Stimulated activated CD4-positive, alpha-beta T cell treated with anti-CD3 and anti-CD28 coated beads, Interleukin-2, amount 100 ng/mL, for 24 hours (primary cell): ENCODE measurements at places on chromosomes 3 and 15.
A peak's percentile ranks its signal among the peaks of the same experiment; 100 is the strongest.

GRCh38 chr15:45184562-45185041 lies 3.2 kb downstream of the SHF start:
- DNase-seq, result no peak

- no peak for DNase-seq
These were observed 18.5 kb downstream of the GRAMD2A start for GRCh38 chr15:72178976-72179585.

DNA sequence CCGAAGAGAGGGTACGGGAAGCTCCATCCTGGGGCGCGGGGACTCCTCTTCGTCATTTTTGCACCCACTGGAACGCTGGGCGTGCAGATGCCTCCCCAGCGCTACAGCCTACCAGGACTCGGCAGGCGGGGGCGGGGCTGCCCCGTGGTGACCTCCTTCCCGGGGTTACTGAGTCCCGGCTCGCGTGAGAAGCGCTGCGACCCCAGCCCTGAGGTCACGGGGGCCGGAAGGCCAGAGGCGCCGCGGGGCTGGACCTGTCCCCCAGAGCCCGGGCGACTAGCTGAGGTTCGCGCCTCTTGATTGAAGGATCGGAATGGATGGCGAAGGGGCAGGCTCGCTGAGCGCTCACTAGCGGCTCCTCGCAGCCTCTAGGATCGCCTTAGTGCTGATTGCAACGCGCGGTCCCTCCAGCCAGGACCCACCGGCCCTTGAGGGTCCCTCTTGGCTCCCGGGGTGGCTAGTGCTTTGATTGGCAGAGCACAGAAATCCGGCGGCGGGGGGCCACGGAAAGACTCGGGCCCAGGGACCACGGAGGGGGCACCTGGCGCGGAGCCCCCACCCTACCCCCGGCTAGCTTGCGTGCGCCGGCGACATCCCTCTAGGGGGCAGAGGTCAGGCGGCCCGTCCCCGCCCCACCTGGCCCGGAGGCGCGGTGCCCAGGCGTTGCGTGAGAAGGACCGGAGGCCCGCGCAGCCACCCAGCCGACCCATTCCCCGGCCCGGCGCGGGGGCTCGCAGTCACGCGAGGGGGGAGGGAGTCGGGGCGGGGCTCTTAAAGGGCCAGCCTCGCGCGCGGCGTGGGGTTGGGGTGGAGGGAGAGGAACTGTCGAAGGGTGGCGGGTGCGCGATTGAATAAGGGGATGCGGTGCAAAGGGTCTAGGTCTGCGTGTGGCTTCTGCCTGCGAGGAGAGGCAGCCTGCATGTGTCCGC lies 781 bp upstream of the CYP1A1 start:
- peak; percentile 72 for DNase-seq

DNA sequence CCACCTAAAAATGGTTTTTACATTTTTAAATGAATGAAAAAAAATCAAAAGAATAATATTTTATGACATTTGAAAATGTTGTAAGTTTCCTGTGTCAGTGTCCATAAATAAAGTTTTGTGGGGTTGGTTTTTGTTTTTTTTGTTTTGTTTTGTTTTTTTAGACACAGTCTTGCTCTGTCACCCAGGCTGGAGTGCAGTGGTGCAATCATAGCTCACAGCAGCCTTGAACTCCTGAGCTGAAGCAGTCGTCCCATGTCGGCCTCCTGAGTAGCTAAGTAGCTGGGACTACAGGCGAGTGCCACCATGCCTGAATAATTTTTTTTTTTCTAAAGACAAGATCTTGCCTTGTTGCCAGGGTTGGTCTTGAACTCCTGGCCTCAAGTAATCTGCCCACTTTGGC lies 2.8 kb upstream of the GLB1 start:
- no peak for DNase-seq

DNA sequence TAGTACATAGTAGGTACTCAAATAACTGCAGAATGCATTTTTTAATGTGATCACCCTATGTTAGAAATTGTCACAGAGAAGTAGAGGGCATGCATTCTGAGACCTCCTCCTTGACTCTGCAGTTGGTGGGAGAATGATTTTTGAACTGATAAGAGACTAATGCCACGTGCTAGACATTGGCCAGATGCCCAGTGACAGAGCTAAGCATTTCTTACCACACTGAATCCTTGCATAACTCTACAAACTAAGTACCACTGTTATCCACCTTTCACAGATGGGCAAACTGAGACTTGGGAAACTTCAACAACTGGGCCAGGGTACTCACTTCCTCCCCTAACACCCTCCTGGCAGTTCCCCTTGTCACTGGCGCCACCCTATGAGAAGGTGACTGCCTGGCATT lies 33.5 kb upstream of the SPATA12 start:
- DNase-seq, result no peak

DNA sequence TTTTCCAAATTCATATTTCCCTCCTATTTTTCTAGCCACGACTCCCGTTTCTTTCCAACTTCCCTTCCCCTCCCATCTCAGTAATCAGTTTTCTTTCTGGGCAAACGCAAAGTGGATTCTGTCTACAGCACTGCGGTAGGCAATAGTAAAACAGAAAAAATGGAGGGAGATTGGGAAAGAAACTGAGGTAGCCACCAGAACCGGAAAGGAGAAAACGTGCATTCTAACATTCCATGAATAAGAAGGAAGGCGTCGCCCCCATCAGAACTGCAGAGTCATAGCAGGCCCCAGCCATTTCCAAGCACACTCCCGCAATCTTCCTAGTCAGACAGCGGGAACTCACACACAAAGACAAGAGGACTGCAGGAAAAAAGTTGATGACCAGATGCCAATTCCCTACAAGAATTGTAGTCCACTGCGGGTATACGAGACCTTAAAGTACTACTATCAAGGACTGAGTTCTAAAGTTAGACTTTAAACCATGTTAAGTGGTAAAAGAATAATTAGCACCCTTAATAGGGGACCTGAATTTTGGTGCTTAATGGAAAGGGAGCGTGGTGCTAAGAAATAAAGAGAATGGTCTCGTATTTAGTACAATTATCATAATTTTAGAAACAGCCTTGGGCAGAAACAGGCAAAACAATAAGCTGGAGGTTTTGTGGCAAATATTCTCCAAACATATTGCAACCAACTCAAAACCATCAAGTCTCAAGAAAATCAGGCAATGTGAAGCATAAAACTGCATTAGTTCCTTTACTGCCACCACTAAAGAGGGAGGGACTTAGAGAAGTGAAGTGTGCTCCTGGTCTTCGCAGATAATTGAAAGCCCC lies 1.4 kb downstream of the PFN2 start:
- DNase-seq, result no peak

DNA sequence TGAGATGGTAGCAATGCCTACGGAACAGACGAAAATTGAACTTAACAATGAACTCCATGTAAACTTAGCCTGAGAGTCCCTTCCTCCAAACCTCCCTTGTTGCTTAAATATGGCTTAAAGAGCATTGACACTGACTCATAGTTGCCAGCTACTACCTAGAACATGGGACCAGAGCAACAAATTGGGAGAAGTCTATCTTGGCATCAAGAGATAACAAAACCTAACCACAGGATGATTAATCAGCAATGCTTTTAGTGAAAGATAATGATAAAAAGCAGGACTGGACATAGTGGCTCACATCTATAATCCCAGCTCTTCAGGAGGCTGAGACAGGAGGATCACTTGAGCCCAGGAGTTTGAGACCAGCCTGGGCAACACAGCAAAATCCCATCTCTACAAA lies 117.8 kb upstream of the MNS1 start:
- DNase-seq, result no peak

- DNase-seq, result no peak
These were observed 243.4 kb downstream of the DTWD1 start for GRCh38 chr15:49864251-49864650.

DNA sequence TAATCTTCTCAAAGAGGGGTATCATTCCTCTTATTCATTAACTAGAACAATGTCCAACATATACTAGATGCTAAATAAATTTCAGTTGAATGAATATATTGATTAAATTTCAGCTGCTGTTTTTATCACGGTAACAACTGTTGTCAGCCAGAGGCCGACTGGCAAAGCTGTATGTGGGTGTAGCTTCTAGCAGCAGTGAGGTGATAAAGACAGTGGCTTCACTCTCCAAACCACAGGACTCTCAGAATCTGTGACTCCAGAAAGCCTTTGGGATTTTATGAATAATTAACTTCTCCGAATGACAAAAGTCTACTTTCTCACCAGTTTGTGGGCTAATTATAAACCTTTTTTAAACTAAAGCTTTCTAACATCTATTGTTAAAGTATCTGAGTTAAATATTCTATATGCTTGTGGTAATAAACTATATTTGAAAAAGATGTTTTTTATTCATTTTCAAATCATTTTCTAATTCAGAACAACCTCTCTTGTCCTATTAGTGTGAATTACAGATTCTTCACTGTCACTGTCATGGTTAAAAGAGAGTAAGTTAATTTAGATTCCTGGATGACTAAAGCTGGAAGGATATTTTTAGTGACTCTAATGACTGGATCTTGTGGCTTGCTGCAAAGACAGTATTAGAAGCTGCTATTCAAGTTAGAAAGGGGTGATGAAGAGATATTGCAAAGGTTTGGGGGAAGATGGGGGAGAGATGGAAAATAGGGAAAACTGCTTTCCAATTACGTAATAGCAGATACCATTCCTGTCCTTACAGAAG lies 796.4 kb upstream of the ARPP21 start:
- DNase-seq, result no peak

DNA sequence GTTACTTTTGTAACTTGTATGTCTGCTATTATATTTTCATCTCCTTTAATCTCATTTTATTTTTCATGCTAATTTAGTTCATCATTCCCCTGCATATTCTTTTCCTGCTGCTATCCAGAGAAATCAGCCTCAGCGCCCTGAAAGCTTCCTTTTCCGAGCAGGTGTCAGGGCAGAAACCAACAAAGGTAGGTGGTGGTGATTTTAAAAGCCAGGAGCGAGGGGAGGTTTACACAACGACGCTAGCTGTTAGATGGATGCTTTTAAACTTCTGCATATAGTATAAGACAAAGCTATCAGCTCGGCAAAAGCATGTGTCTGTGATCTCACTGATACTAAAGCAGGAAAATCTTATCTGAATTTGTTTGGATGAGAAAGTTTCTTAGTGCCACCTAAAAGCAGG lies 75.0 kb downstream of the LRCH3 start:
- DNase-seq, result no peak

DNA sequence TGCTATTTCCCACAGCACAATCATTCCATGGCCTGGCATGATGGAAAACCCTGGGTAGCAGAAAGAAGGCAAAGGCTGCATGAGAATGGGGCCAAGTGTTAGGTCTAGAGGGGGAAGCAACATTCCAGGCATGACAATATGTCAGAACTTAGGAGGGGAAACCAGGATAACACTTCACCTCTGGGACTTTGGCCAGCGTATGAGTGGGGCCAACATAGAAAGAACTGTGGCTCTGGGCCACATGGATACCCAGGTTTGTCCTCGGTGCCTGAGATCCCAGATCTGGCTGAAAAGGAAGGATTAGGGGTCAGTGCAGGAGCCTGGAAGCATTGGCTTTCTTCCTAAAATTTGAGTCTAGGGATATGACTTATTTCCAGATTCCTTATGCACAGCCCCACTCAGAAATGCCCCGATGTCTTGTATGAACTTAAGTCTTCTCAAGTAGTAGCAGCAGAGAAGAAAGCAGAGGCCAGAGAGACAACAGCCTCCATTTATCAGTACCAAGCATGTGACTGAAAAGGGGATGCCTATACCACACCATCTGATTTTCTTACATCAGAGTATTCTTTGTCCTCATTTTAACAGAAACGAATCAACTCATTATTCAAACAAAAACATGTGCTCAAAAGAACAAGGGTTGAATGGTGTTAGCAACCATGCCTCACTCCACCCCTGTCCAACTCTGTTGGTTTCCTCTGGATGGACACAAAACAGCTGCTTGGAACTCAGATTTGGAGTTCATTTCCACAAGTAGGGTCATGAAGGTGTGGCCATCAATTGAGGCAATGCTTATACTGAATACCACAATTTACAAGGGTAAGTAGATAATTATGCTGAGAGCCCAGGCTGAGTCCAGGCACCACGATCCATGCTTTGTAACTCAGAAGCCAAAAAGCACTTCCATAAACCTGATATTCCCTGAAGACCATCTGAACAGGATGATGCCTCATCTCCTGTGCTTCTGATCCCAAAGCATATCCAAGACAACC lies 43.7 kb upstream of the NDUFB4 start:
- DNase-seq, result no peak
